ENCODE measurements at places on chromosomes 13 and 19. TPM values are rescaled to one million over a fixed set of nuclear protein-coding genes. Genes with fewer than 3 reads are reported as not detected.

Gene VSTM1
- total RNA-seq, result not detected

Gene NRTN
- 3.7 TPM for total RNA-seq

Gene CGB1
- total RNA-seq, result not detected

Gene LENG9
- total RNA-seq, result 5.8 TPM

Gene MAST1
- total RNA-seq, result 6.0 TPM

Gene HSD17B14
- 2.0 TPM for total RNA-seq

Gene GIPC3
- 1.1 TPM for total RNA-seq

Gene HCN2
- 0.81 TPM for total RNA-seq

Gene IL4I1
- 16.7 TPM for total RNA-seq

Gene TUBA3C
- not detected for total RNA-seq

Gene ADGRE3
- not detected for total RNA-seq

Gene CPB2
- total RNA-seq, result not detected

Gene TTC9B
- total RNA-seq, result not detected

Gene C13orf42
- total RNA-seq, result not detected

Gene GPC6
- total RNA-seq, result not detected

Gene DLEU7
- total RNA-seq, result not detected

Gene TRPC4
- total RNA-seq, result not detected

Gene CBY2
- total RNA-seq, result not detected

Gene STOML3
- not detected for total RNA-seq

Gene APC2
- 0.14 TPM for total RNA-seq

Gene ATP5F1D
- 169 TPM for total RNA-seq

Gene NANOS3
- total RNA-seq, result 3.8 TPM

Gene CERS1
- not detected for total RNA-seq

Gene ZIK1
- 5.1 TPM for total RNA-seq

Gene PTH2
- not detected for total RNA-seq

Gene NDUFB7
- total RNA-seq, result 87.0 TPM

Gene FBL
- total RNA-seq, result 482 TPM

Gene SIRT2
- 40.7 TPM for total RNA-seq

Measured in activated T-cell treated with anti-CD3 and anti-CD28 coated beads, Interleukin-2, amount 50 U/mL, for 72 hours (primary cell).